Stimulated activated CD4-positive, alpha-beta T cell treated with anti-CD3 and anti-CD28 coated beads, Interleukin-12 subunit alpha, Interleukin-12 subunit beta, amount 100 ng/mL, for 24 hours (primary cell): ENCODE measurements at places on chromosomes 5 and 9.

DNA sequence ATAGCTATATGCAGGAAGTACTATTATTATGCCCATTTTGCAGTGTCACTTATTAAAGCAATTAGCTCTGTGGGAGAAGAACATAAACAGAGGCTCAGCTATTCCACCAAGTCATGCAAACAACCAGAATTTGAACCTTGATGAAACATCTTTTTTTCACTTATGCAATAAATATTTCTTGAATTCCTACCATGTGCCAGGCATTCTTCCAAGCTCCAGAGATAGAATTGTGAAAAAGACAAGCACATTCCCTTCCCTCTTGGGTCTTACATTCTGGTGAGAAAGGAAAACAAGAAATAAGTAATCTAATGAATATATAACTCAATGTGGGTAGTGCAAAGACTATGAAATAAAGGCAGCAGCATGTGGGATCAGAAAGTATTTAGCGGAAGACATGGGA is 32.1 kb upstream of the ADRB2 start:
- DNase-seq, result no peak

DNA sequence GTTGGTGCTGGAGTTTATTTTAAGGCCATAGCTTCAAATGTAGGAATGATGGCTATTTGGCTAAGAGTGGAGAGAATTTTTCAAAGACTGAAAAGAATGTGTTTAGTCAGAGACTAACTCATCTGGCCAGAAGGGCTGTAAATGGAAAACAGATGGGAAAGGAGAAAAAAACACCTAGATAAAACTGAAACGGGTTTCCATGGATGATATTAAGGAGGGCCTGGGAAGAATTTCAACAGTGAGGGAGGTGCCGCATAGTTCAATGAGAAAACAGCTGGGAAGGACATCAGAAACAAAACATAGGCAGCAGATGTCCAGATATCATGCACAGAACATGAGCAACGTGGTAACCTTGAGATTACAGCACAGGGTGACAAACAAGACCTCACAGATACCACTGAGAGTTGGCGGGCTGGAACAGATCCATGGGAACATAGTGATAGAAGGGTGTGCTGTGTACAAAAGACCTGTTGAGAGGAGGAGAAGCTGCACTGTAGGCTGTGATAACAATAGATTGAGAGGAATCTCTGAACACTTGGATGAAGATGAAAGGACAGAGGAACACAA is 31.2 kb upstream of the RAD23B start:
- no peak for DNase-seq

- DNase-seq, result no peak
These were observed at the start of gene ADGRV1 for GRCh38 chr5:90558344-90559192. Gene ADGRV1, plus strand, starts transcription at chr5:90558797. Its CDS starts 99 bp downstream, at chr5:90558896.

- no peak for DNase-seq
These were observed 158.8 kb downstream of the FGF18 start for GRCh38 chr5:171578049-171578828.

DNA sequence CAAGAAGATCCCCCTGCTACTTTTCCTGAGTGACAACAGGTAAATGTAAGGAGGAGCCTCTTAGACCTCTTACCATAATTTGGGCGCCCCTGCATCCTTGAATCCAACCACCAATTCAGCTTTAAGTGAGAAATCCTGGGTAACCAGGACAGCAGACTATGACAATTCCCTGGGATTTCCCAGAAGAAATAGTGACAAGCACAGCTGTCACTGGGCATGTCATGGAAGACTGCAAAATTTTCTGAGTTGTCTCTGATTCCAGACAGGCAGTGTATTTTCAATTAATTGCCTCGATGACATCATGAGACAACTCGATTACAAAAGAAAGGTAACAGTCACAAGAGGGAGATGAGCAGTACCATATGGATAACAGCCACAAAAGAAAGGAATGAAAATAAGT is 256.9 kb downstream of the BNC2 start:
- no peak for DNase-seq

GRCh38 chr5:134248256-134248655 is 22.4 kb upstream of the PPP2CA start:
- DNase-seq, result no peak

DNA sequence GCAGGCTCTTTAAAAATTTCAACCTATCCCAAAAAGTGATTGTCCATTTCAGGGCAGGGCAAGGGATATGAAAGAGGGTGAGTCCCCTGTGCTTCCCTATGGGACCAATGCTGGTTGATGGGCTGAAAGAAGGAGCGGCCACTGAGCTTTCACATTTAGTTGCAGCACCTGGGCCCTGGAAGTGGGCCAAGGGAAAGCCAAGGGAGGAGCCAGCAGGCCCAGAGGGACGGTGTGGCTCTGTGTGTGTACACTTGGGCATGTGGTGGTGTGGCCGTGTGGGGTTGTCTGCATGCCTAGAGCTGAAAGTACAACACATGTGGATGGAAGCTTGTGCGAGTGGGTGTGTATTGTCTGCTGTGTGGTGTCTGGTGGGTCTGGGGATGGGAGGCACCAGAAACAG is 14.0 kb upstream of the PSMD5 start:
- DNase-seq, result no peak

DNA sequence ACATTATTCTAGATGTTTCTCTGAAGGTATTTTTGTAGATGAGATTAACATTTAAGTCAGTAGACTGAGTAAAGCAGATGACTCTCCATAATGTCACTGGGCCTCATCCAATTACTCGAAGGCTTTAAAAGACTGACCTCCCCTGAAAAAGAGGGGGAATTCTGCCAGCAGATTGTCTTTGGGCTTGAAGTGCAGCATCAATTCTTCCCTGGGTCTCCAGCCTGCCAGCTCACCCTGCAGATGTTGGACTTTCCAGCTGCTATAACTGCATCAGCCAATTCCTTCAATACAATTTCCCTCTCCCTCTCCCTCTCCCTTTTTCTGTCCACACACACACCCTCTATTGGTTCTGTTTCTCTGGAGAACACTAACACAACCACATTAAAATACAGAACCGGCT is 472.8 kb downstream of the SPOCK1 start:
- no peak for DNase-seq

GRCh38 chr9:71755869-71756268 is 12.4 kb downstream of the CEMIP2 start:
- no peak for DNase-seq
